ENCODE measurements at places on chromosomes 3 and 15.

GRCh38 chr3:28615971-28616370 is 267.3 kb upstream of the AZI2 start:
- DNase-seq = no peak

GRCh38 chr3:195913382-195913781 is 5.0 kb upstream of the TNK2 start:
- no peak for DNase-seq

DNA sequence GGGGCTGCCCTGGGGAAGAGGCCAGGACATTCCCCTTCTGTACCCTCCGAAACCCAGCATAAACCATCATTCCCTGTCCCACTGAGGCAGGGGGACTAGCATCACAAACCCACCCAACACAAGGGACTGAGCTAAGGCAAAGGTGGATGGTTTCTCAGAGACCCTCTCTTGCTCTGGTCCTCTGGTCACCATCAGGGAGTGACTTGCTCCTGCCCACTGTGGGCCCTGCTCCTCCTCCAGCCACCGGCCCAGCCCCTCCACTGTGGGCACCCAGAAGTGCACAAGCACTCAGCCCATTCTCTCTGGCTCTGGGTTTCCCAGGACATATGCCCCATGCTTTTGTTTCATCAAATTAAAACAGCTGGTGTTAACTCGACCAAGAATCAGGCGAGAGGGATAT is 44.9 kb downstream of the PTH1R start:
- no peak for DNase-seq

GRCh38 chr15:58852347-58852746 is 81.1 kb downstream of the SLTM start:
- no peak for DNase-seq

GRCh38 chr3:14649466-14649865 is 2.1 kb upstream of the CCDC174 start:
- no peak for DNase-seq

- DNase-seq = no peak
These were observed 266.6 kb upstream of the ICE2 start for GRCh38 chr15:60745469-60746061.

GRCh38 chr15:67997996-67998395 is 56.1 kb upstream of the PIAS1 start:
- no peak for DNase-seq

DNA sequence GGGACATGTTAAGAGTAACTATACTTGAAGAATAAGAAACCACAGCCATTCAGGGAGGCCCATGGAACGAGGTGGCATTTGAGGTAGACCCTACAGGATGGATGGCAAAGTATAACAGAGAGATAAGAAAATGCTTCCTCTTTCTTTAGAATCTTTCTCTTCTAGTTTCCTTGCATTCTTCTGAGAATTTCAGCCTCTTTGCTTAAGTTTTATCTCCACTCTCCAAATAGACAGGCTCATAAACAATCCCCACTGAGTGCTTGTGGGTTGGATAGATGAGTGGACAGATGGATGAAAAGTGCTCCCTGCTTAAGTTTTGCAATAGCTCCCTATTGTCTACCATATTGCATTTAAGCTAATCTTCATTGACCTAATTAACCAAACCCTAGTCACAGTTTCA is 103.7 kb downstream of the MEX3B start:
- no peak for DNase-seq

- no peak for DNase-seq
These were observed 79.1 kb downstream of the ADAMTS9 start for GRCh38 chr3:64608741-64609140.

DNA sequence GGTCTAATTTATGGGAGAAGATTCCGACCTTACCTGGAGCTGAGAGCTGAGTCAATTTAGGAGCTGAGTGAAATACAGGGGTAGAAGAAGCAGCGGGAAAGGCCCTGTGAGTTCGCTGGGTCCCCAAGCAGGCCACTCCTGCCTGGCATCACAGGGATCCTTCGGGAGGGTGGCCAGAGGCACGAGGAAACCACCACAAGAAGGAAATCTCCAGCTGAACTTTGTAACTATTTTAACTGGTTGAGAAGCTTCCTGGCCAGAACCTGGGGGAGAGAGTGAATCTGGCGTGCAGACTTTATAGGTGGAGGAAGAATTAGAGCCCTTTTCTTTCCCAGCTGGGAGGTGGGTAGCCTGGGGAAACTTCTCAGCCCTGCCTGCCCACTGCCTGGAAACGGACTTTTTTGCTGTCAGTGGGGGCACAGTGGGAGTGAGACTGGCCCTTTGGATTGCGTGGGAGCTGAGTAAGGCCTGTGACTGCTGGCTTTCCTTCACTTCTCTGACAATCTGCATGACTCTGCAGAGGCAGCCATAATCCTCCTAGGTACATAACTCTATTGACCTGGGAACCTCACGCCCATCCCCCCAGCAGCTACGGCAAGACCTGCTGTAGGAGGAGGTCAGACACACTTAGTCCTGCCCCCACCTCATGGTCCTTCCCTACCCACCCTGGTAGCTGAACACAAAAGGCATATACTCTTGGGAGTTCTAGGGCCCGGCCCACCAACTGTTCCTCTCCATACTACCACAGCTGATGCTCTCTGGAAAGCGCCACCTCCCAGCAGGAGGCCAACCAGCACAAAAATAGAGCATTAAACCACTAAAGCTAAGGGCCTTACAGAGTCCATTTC is 340.7 kb downstream of the CNTN3 start:
- no peak for DNase-seq
